ENCODE measurements at places on chromosomes 12 and 14.

- DNase-seq, result no peak
Measured at GRCh38 chr14:65044596-65044959, 57.7 kb downstream of the MAX start.

- no peak for DNase-seq
Measured at GRCh38 chr12:46264057-46264456, 4.8 kb downstream of the SLC38A1 start.

GRCh38 chr14:105154476-105154871 is 14.1 kb downstream of the JAG2 start:
- DNase-seq, result no peak

DNA sequence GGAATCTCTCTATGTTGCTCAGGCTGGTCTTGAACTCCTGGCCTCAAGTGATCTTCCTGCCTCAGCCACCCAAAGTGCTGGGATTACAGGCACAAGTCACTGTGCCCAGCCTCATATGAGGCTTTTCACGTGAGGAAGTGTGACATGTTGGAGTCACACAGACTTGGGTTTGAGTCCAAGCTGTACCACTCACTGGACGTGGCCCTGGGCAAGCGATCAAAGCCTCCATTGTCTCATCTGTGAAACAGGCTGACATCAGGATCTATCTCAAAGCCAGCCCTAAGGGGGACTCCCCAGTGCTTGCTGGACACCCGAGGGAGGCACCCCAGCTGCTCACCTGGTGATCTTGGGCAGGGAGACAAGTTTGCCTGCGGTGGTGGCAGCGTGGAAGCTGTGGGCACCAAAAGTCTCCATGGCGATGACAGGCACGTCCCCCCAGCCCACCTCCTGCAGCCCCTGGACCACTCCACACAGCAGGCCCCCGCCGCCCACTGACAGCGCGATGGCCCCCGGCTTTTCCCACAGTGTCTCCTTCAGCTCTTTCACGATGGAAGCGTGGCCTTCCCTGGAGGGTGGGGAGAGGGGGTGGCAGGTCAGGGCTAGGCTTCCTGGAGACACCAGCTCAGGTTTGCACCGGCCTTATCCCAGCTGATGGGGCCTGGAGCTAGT is 6.7 kb downstream of the SDS start:
- no peak for DNase-seq

GRCh38 chr12:116142936-116143898 is 134.3 kb downstream of the MED13L start:
- no peak for DNase-seq

DNA sequence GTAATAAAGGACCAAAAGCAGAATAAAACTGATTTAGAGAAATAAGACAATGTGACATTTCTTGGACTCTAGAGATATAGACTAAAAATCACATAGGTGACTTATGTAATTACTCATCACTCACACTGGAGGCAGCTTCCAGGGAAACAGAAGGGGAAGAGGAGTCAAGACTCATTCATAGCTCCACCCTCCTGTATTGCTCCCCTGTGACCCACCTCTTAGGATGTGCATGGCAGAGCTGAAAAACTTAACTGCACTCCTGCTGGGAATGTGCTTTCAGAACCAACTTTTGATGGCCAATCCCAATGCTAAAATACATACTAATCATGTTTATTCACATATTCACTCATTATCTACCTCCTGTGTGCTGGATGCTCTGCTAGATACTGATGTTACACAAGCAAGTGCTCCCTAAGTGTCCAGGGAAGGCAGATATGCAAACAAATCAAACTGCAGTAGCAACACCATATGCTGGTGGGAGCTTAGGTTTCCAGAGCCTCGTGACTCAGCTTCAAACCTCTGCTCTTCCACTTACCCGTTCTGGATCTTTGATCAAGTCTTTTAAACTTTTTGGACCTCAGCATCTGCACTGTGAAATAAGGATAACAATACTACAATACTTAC is 316.1 kb downstream of the GALC start:
- DNase-seq, result no peak
